CD4-positive, CD25-positive, alpha-beta regulatory T cell (primary cell): ENCODE measurements at places on chromosomes 7 and 10.

DNA sequence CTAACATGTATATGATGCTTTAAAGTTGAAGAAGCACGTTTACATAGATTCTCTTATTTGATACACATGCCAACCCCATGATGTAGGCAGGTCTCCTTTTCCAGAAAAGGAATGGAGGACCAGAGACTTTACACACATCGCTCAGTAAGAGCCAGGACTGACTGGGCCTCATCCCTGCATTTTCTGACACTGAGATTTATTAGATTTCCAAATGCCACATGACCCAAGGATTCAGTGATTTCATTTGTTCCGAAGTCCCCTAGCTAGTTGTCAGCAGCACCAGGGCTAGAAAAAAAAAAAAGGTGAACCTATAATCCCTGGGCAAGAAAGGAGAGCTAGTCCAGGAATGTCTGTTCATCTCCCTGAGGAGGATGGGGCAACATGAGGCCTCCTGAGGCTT is 143.3 kb upstream of the AGK start:
- no peak for DNase-seq

DNA sequence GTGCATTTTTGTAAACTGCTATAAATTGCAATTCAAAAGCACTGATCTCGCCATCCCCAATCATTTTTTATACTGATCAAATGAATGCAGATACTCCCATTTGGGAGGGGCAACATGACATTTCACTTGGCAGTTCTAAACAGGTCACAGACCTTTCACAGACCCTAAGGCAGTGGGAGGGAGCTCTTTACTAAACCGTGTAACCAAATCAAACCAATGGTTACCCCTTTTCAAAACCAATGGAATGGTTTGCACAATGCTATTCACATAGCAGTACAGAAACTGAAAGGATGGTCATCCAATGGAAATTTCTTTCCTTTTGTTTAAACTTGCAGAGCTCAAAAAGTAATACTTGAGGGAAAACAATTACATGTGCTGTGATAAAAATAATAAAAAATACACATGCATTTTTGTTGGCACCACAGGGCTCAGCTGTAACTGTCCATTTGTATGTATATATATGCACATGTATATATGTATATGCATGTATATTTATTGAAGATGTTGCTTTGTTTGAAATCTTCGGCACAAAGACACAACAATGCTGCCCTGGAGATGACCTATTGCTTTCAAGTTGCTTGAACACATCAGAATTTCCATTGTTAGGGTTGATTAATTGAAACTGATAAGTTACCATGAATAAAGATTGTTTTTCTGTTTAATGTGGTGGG is 14.0 kb downstream of the PTF1A start:
- no peak for DNase-seq

DNA sequence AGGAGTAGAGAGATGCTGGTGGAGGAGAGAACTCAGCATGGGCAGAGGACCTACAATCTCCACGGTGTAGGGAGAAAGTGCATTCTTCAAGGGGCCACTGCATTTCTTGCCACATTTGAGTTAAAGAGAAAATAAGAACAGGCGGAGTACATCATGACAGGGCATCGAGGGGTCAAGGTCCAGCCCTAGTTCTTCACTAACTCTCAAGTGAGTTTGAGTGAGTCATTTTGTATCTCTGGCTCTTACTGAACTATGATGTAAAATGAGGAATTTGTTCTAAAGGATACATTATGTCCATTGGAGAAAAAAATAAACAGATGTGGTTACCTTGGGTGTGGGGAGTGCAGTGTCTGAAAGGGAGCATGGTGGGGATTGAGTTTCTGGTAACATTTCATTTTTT is 182.9 kb downstream of the XPNPEP1 start:
- DNase-seq: no peak

DNA sequence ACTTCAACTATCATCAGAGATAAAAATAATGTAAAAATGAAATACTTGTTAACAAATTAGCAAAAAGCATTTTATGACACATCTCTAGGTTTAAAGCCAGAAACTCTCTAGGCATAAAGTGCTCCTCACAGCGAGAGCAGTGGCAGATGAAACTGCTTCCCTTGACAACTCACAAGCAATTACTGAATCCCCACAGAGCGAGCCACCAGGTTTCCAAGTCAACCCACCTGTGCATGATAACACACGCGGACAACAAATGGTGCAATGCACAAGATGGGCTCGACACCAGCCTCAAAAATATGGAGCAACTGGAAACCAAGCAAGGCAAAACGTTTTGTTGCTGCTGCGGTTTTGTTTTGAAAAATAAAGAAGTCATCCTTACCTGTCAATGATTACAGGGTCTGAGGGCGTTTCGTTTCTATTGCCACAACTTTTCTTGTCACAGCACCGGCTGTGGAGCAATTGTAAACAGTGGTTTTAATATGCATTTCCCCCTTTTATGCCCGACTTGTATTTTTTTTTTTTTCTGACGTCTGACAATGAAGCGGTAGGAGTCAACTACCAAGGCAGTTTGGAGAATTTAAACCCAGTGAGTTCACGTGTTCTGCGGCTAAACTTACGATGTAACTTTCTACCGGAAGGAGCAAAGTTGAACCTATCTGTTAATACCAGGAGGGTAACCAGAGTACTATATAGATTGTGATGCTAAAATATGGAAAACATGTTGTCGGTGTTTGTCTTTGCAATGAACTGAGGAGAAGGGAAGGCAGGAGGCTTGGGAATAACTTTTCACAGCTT is 7.0 kb downstream of the EBF3 start:
- DNase-seq: no peak

DNA sequence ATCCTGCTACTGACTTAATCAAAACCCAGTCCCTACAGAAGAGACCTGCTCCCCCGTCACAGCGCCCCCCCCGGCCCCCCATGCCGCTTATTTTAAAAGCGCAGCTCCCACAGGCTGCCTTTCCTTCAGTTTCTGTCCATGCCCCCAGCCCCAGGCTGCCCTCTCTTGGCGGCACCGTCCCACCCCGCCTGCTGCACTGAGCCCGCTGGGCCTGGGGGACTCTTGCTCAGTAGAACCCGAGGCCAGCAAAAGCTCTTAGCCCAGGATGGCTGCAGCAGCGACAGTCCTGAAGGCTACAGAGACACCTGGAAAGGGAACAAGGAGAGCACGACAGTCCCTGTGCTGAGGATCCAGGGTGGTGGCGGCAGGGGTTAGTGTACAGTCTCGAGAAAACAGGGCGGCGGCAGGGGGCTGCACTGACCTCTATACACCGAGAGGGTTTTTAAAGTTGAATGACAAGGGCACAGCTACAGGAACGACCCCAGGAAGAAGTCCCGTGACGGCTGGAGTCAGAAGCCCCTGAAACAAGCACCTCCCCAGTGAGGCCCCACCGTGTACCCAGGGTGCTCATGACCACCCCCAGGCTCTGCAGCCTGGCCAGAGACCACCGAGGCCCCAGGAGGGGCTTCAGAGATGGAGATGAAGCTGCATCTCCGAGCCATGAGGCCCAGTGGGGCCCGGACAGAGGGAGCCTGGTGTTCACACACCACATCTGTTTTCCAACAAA is 54.4 kb downstream of the ZRANB1 start:
- DNase-seq: no peak

DNA sequence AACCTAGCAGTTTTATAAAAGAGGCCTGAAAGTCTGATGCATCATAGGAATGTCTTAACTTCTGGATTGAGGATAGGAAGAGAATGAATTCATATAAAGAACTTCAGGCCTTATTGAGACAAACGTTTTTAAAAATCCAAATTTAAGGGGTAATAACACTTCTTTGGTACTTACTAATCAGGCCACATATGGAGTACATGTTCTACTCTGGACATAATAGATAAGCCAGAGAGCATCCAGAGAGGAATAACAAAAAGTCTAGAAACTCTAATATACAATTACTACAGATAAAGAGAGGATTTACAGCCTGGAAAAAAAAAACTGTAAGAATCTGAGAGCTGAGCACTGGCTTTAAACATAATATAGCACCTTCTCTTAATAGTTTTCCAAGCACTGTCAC is 2.9 kb downstream of the MTPAP start:
- DNase-seq: no peak

GRCh38 chr10:102115775-102116174 is 4.4 kb downstream of the LDB1 start:
- DNase-seq: peak; percentile 56

DNA sequence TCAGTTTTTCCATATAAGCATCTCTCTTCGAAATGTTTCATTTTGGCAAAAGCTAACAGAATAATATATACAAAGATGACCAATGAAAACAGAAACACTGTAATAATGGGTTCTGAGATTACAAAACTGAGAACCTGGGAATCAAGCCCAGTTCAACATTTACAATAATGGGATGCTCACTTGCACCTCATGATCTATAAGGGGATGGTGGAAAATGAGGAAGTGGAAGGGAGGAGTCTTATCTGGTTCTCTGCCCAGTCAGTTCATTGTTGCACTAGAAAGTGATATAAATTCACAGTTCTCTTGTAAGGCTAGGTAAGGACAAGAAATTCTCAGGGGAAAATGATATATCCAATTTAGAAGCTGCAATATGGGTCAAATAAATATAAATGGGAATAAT is 31.7 kb upstream of the RHOBTB1 start:
- no peak for DNase-seq

DNA sequence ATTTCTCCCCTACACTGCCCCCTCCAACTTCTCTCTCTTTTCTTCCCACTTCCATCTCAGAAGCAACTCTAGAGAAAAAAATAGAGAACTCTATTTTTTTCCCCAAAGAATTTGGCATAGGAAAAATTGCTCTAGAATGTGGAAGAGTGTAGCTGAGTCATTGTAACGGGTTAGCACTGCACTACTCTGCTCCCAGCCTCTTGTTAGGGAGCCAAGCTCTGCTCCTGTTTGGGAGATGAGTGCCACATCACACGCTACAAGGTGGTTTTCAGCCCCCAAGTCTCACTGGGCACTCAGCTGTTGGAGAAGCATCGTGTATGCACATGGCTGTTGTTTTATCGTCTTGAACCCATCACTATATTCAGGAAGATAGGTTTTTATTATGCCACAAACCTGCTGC is 136.4 kb downstream of the BMPER start:
- DNase-seq: no peak

GRCh38 chr10:48249004-48249762 is 25.3 kb downstream of the FRMPD2 start:
- DNase-seq: no peak

- DNase-seq: no peak
Measured at GRCh38 chr10:100847440-100847839, 65.3 kb upstream of the SLF2 start.

- DNase-seq: no peak
Measured at GRCh38 chr10:70162151-70162891, 8.0 kb downstream of the SAR1A start.

DNA sequence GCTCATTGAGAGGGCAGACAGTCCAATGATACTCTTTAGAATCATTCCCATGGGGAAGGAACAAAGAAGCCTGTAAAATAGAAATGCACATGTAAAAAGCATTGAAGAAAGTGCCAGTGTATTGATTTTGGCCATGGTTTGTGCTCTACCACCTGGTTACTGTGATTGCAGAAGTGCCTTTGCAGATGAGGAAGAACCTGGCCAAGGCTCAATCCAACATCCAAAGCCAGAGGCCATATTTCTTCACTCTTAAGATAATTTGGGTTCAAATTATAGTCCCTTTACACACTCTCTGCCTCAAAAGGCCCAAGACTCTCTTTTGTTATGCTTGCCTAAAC is 122.1 kb downstream of the EGFR start:
- DNase-seq: no peak

GRCh38 chr7:94041529-94041928 is 37.4 kb upstream of the BET1 start:
- DNase-seq: no peak

DNA sequence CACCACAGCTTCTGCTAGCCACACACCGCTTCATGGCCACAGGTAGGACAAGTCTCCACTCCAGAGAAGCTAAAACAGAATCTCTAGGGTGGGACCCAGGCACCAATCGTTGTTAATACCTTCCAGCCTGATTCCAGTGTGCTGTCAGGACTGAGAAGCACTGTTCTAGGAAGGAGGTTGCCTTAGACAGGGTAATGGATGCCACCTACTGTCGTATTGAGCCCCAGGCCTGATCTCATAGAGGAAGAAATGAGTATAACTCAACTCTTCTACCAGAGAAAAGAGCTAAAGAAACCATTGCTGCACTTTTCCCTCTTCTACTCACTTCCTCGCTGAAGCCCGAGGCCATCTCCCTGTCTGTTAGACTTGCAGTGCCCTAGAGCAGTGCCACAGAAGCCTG is 31.8 kb downstream of the CNNM1 start:
- no peak for DNase-seq

- no peak for DNase-seq
Measured at GRCh38 chr10:113695691-113696090, 16.0 kb downstream of the CASP7 start.

DNA sequence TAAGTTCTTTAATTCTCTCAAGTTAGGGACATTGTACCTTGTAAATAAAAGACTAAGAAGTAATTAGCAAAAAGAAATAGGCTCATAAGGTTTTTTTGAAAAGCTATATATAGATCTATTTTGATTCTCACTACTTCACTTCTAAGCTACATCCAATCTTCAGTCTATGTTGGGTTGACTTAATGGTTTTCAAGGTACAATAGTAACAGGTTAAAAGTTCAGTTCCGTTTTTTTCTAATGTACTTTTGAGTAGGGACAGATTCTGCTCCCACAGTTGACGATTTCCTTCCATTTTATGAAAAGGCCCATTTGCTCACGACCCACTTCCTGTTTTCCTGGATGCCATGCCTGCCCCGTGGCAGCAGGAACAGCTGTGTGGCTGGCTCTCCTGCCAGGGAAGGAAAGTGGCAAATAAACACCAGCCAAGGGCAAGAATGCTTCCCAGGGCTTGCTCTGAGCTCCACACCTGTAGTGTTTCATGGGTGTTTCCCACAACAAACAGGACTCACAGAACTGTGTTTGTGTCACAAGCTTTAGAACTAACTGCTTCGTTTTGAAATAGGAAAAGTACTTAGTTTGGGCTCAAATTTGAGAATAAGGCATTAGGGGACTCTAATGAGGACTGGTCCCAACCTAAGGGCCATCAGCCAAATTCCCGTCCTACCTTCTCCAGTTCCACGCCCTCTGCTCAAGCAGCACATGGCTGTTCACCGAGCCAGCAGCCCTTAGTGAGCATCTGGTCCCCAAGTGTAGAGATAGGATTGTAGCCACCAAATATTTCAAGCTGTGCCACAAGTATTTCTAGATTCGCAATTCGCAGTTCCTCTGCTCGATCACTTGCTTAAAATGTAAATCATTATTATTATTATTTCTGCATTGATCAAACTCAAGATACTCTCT is 240.7 kb downstream of the COBL start:
- DNase-seq: no peak
